ENCODE measurements at places on chromosomes 3 and 15.
A peak's percentile ranks its signal among the peaks of the same experiment; 100 is the strongest.

DNA sequence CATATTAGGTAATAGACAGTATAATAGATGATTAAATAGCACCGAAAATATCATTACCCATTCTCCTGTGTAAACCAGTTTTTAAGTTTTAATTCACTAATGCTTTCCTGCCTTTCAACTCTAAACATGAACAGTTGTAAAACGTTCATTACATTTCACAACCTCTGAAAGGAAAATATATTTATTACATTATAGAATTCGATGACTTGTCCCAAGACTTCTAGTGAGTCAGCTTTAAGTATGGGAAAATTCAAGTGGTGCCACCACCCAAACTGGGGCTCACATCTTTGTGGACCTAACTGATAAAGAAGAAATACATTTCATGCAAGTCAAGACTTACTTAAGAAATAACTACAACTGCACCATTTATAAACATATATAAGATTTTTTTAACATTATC lies 2.0 kb downstream of the TRIM59 start:
- no peak for DNase-seq

GRCh38 chr3:138941259-138941885 lies 5.6 kb downstream of the FOXL2 start:
- no peak for DNase-seq

DNA sequence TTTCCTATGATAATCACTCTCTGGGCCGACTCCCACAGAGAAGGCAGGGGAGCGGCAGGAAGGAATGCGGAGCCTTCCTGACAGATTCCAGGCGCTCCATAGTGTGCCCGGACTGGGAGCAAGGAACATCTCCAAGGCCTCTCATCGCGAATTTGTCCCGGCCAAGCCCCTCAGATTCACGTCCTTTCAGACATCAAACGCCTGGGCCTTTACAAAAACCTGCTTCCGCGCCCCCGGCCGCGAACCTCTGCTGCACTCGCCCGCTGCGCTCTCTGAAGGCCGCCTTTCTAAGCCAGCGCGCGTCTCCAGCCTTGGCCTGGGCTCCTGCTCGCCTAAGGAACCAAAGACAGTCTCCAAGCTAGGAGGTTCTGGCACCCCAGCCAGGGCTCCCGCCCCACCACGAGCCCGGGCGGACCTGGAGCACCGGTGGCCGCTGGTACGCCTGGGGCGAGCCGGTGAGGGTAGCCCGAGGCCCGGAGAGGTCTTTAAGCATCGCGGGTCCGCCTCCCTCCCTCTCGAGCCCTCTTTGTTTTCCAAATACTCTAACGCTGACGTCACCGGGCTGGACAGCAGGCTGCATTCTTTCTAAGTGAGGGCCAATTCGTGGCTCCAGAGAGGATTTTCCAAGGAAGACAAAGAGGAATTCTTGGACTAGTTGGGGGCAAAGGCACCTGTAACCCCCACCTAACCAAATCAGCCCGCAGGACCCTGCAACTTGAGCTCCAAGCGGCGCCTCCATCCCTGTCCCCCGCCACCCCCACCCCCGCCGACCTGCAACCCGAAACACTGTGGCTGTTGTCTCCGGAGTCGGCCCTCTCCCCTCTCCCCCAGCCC lies 759 bp downstream of the AMOTL2 start:
- peak; percentile 73 for DNase-seq

DNA sequence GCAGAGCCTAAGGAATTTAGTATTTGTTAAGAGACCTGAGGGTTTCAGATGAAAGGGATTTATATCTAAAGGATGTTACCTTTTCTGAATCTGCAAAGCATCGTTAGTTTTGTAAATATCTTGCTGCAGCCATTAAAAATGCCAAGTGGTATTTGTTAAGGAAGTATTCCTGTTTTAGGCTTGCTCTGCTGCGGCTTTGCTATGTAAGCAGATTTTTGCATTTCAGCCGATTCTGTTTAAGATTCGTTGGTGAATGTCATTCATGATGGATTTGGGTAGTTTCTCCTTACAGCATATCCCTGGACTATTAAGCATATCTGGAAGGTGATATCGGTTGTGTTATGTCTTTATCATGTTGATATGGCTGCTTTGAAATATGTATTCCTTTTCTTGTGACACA lies 1.0 kb downstream of the USP8 start:
- no peak for DNase-seq

- no peak for DNase-seq
Observed at GRCh38 chr3:50100956-50101845, 12.5 kb downstream of the RBM5 start.
